Naive B cell (primary cell): ENCODE measurements at places on chromosomes 7 and 10. TPM values are rescaled to one million over a fixed set of nuclear protein-coding genes. Genes with fewer than 3 reads are reported as not detected.

GRCh38 chr10:71463111-71463510, 66.4 kb downstream of the CDH23 start:
- no peak for DNase-seq

- no peak for DNase-seq
Measured at GRCh38 chr7:98514211-98515031, 102.7 kb upstream of the NPTX2 start.

DNA sequence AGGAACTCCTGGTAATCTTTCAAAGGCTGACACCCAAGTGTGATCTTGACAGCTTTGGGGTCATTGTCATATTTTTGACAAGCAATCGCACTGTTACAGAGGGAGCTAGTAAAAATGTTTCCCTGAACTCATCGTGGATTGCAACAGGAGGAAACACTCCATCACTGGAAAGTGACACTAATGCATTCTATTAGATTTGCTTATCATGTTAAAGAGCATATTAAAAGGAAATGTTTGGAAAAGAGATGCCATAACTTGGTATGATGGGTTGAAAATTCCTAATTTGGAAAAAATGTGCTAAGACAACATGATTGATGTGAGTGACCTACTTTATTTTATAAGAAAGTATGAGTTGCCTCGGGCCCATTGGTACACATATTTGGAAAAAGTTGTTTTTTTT, 22.7 kb upstream of the EMX2 start:
- no peak for DNase-seq

DNA sequence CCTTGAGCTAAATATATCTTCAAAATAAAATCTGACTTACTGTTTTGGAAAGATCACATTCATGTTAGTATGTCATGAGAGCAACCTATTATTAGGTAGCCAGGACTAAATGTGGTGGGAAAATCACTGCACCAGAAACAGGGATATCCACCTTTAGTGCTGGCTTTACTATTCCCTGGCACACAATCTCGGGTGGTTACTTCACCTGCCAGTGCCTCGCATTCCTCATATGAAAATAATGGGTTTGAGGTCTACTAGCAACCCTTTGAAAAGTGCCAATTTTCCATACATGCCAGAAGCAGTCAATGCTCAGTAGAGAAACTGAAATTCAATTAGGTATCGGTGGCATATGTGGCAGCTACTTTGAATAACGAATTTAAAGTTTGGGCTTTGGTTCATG, 36.8 kb downstream of the PTN start:
- no peak for DNase-seq

DNA sequence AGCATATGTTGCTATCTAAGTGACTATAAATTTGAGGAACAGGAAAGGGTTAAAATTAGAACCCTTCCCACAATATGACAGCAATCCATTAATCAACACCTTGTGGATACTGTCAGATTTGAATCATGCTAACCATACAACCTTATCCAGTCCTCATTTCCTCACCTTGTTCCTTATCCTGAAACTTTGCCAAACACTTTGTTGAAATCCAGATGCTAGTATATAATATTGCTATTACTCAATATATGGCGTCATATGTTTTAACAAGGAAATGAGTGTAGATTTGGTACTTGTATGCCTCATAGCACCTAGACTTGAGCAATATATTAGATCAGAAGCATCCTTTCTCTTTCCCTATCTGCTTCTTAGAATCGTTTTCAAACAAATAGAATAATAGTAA, 66.3 kb upstream of the SLC25A13 start:
- no peak for DNase-seq

DNA sequence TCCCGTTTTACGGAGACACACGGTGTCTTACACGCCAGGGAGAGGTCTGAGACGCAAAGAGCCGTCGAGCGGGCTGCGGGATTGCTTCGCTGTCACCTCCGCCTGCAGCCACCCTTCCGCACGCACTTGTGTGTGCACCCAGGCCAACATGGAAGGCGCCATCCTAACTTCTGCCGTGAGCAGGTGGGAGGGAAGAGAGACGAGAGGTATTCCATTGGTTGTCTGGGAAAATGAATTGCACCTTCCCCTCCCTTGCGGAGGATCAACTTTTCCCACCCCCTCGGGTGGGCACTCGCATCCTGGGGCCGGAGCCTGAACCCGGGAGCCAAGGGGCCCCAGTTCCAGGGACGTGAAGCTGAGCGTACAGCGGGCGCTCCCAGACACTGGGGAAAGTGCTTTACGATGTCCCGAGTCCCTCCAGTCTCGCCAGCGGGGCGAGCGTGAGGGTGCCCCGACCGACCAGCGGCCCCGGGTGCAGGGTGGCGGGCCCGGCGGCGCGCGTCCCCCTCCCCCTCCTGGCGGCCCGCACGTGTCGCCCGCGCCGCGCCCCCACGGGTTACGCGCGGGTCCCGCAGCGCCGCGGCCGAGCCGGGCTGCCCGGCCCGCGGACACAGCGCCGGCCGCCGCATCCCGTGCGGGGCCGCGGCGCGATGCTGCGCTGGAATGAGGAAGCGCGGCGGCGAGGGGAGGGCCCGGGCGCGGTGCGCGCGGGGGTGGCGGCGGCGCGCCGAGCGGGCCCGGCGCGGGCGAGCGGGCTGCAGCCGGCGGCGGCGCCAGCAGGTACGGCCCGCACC, 984 bp upstream of the IKZF1 start:
- DNase-seq: peak; percentile 62

DNA sequence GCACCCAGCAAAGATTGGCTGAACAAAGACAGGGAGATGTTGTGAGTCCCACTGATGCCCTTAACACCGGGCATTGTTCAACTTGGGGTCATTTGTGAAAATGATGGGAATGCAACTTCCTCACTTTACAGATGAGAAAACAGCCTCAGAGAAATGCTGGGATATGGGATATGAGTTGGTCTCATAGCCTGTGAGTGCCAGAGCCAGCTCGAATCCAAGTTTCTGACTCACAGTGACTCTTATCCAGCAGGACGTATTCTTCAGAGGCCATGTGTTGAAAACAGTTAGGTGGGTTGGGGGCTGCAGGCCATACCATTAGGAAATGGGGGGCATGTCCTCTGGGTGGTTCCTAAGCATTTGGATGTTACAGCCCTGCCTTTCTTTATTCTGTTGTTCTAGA, 45.2 kb downstream of the KIAA1217 start:
- no peak for DNase-seq

The FAM25A gene
- polyA plus RNA-seq: not detected

The MAT1A gene
- polyA plus RNA-seq: not detected

- DNase-seq: peak; percentile 71
Measured at GRCh38 chr7:85292908-85293576, 106.2 kb upstream of the SEMA3D start.

The TMEM130 gene
- polyA plus RNA-seq: not detected

DNA sequence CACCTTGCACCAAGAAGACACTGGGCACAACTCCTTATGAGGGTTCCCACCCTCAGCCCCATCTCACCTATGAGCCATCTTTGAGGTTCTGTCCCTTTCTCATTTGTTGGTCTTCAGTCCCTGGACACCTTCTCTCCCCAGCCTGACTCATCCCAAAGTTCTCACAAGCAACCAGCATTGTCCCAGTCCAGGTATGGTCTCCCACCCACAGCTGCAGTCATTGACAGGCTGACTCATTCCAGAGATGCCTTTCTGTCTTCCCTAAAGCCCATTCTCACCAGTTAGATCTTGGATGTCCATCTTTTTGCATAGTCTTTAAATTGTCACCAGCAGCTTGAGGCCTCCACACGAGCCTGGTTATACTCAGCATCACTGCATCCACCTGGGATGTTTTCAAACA, 26.7 kb upstream of the BMPR1A start:
- DNase-seq: no peak

DNA sequence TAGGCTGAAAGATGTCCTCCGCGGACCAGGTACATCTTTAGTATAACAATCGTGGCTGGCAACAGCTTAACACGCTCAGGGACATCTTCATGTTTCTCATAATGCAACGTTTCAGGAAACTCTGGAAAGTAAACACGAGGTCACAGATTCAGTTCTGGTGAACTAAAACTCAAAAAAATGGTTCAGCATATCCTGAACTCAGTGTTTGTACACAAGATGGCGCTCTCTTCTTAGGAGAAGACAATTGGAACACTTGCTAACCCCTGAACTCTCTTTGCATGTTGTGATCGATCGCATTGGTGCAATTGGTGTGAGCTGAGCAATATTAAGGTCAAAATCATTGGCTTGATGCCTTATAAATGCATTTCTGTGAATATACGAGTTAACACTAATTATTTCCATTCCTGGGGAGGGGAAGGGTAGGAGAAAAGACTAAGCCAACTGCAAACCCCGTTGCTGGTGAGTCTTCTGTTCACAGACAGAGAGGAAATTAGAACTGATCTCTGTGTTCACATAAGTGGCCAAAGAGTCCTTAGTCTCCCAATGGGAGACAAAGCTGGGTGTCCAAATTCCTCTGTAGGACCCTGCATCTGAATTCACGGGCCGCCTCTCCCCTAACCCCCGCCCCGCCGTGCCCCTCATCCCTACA, 52.6 kb upstream of the FAM180A start:
- DNase-seq: peak; percentile 47

The TMEM176B gene
- polyA plus RNA-seq: 1.3 TPM

The ZNF117 gene
- polyA plus RNA-seq: 3.1 TPM

The ZNF92 gene
- 45.2 TPM for polyA plus RNA-seq

DNA sequence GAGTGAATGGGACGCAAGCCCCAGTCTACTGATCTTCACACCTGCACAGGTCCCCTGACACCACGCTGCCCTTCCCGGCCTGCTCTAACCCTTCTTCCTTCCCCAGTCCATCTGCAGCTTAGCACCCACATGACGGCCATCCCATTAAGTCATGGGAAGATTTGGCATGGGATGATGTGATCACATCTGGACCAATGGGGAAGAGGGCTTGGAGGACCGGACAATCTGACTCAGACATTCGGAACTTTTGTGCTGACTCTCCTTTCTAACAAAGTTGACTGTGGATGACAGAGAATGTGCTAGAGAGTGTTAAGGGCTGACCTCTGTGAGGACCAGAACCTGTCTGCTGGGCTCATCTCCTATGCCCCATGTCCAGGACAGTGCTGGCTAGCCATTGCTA, 15.6 kb downstream of the CXCL12 start:
- DNase-seq: no peak

- peak; percentile 52 for DNase-seq
Measured at GRCh38 chr10:71727738-71728737, 8.5 kb upstream of the C10orf105 start.

GRCh38 chr7:155872678-155873369, 60.6 kb upstream of the SHH start:
- DNase-seq: no peak

DNA sequence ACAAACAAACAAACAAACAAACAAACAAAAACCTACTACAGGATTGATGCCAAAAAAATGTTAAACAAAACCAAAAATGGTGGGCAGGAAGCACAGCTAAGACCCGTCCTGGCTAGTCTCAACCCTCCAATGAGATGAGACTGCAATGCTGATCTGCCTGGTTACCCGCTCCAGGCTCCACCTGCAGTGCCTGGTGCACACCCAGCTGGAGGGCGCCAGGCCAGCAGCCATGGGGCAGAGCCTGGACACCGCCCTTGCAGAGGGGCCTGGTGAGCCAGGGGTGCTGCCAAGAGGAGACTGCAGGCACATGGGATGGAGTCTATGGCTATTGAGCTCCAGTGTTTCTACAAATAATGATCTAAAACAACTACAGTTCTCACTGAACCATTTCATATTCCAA, 107.0 kb downstream of the LARP4B start:
- no peak for DNase-seq

- no peak for DNase-seq
Measured at GRCh38 chr7:2499719-2500430, 19.7 kb upstream of the LFNG start.

DNA sequence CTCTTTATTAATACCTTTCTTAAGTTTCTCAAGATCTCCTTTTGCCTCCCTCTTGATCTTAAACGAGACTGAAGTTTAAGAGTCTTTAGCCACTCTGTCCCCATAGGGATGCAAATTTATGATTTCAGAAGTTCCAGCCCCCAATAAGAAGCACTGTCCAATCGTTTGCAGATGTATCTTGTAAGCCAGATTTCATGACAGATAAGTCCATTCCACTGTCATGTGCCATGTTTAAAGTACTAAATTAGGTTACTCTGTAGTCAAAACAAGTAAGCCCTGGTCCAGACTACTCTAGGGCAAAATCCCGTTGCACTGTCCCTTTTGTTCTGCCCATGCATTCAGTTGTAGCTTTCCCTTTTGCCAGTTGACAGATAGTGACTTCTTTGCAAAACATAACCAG, 157.2 kb upstream of the KAT6B start:
- DNase-seq: no peak

DNA sequence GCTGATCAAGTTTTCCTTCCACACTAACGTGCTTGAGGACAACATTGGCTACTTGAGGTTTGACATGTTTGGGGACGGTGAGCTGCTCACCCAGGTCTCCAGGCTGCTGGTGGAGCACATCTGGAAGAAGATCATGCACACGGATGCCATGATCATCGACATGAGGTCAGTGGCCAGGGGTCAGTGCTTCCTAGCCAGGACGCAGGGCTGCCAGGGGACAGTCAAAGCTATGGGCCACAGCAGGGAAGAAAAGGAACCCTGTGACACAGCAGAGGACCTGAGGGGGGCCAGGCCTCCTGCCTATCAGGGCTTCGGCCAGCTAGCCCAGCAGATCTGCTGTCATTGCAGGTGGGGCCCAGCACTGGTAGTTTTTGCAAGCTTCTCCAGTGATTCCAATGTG, 5.2 kb downstream of the RBP3 start:
- DNase-seq: no peak

The SPDYE9 gene
- polyA plus RNA-seq: 0.19 TPM

- no peak for DNase-seq
Measured at GRCh38 chr7:87933605-87933952, 472 bp upstream of the ADAM22 start.

GRCh38 chr7:74584160-74584954, 73.2 kb upstream of the GTF2I start:
- no peak for DNase-seq

The PAOX gene
- 59.6 TPM for polyA plus RNA-seq

The SH2D4B gene
- polyA plus RNA-seq: not detected

The SORCS1 gene
- polyA plus RNA-seq: not detected

DNA sequence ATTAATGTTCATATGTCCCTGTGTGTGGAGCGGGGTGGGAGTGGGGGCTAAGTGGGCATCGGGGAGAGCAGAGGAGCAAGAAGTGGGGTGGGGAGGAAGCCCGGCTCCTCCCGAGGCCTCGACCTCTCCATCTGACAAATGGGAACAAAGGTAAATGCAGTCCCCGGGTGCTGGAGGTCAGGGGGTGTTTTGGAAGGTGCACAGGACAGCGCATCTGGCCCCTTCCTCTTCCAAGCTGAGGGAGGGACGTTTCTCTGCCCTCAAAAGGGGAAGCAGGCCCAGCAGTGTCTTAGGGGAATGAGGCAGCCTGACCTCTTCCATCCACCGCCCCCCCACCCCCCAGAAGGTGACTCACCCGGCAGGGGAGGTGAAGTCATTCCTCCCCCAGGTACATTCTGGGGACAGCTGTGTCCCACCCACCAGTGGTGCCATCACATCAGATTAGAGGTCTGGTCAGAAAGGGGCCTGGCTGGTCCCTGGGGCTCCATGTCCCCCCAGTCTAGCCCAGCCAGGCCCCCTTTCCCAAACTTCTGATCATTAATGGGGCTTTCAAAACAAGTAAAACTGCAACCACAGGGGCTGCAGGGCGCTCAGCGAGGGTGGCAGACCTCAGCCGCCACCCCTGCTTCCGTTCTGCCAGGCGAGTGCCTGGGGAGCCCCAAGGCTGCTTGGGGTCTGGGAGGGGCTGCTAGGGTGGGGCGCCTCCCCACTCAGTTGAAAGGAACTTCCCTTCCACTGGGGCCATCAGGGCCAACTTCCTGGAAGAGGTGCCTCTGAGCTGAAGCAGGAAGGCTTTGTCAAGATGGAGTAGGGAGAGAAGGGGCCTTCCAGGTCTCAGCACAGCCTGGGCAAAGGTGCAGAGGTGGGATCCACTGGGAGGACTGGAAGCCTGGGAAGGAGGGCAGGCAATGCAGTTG, 10.8 kb downstream of the LFNG start:
- DNase-seq: peak; percentile 86

GRCh38 chr7:23002698-23003097, 11.2 kb downstream of the HYCC1 start:
- DNase-seq: no peak
